ENCODE measurements at places on chromosomes 5 and 9.

- DNase-seq: no peak
Observed at GRCh38 chr5:143011585-143011984, 241.4 kb downstream of the ARHGAP26 start.

DNA sequence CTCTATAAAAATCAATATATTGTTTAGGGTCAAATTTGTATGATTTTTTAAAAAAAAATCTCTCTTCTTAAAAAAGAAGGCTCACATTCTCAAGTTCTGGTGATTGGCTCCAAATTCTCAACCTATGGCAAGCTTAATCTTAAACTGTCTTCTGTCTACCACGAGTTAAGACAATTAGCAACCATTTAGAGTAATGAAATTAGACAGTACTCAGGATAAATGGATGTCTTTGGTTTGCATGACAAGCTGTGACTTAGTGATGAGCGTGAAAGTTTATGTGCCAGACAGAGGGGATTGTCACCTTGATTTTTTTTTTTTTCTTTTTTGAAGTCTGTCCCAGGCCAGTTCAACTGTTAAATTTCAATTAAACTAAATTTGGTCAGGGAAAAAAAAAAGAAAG lies 1632.3 kb downstream of the MAT2B start:
- DNase-seq: no peak

DNA sequence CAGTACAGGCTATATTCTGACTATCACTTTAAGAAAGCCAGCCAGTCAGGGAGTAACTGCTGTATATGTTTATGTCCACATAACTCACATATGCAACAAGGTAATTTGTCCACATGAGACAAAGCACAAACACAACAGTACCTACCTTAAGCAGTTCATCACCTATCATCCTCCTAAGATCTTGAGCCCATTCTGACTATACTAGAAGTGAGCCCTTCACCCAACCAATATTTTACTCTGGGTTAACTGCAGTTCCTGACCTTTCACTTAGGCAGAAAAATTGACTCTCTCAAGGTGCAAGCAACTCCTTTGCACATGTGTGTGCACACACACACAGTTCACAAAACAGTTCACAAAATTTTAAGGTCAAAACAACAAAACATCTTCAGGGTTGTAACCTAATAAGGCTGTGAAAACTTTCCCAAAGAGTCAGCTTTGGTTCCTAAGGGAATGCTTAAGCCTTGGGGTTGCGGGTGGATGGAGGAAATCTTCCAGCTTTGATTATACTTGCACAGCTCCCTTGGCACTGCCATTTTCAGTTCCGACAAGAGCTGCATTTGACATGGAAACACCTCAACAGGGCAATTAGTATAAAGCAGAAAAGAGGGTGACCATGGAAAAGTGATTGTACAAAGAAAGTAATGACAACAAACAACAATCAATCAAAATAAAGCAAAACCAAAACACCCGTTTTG lies 215.3 kb downstream of the NFIB start:
- DNase-seq: no peak

DNA sequence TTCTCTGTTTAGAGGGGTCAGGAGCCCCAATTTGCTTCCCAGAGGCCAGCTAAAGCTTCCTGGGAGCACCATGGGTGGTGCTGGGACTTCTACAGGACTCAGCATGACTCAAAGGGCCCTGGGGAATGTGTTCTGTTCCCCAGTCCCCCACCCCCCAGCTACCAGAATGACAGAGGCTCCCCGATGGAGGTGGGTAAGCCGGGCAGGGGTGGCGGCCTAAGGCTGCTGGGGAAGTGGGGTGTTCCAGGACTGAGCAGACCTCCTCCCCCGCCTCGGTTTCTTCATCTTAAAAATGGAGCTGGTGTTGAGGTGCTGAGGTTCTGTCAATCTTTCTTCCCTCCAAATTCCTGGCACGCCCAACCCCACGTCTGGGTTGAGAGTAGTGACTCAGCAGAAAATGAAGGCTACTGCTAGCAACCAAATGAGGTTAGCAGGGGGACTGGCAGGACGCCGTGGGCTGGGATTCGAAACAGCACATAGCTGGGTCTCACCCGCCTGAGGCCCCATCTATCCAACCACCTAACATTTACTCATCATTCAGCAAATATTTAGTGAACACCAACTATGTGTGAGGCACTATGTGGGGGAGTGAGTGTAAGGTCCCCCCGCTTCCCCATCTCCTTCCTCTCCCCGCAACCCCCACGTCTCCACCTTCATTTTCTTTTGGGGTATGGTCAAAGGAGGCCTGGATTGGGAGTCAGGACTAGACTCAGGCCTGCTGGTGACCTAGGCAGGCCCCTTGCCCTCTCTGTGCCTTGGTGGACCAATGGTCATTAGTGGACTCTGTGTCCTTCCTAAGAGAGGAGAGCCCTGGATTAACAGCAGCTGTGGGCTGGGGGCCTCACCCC lies 50.2 kb downstream of the C9orf50 start:
- DNase-seq: no peak

GRCh38 chr9:137589441-137590122 lies 730 bp downstream of the ZMYND19 start:
- DNase-seq: no peak

- DNase-seq: no peak
Observed at GRCh38 chr5:111682121-111682520, 74.9 kb downstream of the NREP start.

DNA sequence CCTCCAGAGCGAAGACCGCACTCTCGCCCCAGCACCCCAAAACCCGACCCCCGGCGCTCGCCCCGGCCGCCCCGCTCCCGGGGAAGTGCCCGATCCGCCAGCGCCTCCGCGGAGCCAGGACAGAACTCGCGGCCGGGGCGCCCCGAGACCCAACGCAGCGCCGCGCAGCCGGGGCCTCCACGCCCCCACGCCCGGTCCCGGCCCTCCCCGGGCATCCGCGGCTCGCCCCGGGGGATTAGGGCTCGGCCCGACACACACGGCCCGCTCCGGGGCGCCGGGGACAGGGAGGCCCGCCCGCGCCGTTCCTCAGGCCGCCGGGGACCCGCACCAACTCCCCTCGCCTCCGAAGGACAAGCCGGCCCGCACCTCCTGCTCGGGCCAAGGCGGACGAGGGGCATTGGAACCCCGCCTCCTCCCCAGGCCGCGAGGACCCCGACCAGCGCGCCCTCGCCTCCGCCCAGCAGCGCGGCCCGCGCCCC lies 544 bp downstream of the FNBP1 start:
- DNase-seq: no peak

- DNase-seq: no peak
Observed at GRCh38 chr5:63573380-63573779, 388.9 kb downstream of the HTR1A start.

DNA sequence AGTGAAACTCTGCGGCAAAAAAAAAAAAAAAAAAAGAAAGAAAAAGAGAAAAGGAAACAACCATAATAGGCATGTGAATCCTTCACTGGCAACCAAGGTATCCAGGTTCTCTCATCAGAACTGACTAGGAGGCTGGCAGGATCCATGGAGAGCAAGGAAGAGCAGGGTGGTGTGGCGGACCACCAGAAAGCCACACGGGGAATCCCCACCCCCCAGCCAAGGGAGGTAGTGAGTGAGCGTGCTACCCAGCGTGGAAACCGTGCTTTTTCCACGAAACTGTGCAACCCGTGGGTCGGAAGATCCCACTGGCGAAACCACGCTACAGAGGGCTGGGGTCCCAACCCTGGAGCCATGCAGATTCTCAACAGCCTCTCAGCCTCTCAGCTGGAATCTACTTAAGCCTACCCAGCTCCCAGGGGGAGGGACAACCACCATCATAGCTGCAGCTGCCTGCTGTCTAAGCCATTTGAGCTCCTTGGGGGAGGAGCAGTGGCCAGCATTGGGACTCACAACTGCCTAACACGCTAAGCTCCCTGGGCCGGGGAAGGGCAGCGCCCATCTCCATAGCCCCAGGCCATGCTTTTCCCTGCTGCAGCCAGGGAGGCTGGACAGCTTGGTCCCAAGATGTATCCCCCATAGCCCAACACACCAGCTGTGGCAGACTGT lies 91.6 kb downstream of the PRELID2 start:
- no peak for DNase-seq

- DNase-seq: no peak
Observed at GRCh38 chr9:86217076-86217755, 42.2 kb downstream of the C9orf153 start.

GRCh38 chr9:91338681-91339080 lies 23.0 kb downstream of the AUH start:
- no peak for DNase-seq

DNA sequence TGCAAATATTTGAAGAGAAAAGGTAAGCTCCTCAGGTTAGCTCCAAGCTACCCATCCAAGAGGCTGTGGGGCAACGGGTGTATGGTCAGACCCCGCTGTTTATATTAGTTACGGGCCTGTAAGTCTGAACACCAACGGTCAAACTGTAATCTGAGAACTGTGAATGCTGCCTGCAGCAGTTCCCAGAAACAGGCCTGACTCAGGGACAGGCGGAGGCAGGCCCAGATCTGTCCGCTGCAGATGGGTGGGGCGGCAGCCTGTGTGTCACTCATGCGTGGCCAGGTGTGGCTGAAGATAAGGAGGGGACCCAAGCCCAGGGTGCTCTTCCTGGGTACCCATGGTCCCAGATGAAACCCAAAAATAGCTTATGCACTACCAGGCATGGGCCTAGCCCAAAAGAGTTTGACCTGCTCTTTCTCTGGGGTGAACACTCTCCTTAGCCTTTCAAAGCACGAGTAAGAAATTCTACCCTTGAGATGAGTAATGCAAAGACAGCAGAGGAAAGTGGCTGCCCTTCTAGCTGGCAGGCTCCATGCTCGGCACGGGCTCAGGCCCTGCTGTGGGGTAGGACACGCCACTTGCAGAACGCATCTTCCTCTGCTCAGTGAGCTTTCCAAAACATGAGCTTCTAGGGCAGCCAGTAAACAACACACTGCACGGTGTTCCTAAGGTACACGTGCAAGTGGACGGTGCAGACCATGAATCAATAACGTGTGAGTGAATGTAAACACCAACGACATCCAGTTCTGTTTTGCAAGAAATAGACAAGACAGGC lies 9.1 kb downstream of the UBAC1 start:
- DNase-seq: no peak

DNA sequence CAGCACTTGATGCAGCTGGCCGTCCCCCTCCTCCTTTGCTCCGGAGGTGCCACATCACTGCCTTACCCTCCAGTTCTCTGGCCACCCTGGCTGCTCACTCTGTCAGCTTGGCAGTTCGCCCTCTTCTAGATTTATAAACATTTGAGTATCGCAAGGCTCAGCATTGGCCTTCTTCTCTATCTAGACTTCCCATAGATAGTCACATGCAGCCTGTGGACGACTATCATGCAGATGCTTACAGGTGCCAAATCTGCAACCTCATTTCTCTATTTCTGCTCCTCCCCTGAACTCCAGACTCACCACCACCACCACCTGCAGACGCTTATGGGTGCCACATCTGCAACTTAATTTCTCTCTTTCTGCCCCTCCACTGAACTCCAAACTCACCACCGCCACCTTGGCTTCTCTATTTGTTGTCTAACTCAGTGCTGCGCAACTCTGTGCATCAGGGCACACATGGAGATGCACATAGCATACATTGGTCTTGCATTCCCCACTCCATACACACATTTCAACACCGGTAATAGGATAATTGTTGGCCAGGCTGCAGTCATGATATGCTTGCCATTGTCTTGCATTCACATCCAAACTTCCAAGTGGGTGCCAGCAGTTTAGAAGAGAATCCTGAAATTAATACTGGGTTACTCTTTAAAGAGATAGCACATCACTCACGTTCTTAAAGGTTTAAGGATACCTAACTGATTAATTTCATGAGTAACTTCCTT lies 1.9 kb upstream of the DAP start:
- no peak for DNase-seq

GRCh38 chr5:41410307-41410706 lies 100.1 kb downstream of the PLCXD3 start:
- DNase-seq: no peak

DNA sequence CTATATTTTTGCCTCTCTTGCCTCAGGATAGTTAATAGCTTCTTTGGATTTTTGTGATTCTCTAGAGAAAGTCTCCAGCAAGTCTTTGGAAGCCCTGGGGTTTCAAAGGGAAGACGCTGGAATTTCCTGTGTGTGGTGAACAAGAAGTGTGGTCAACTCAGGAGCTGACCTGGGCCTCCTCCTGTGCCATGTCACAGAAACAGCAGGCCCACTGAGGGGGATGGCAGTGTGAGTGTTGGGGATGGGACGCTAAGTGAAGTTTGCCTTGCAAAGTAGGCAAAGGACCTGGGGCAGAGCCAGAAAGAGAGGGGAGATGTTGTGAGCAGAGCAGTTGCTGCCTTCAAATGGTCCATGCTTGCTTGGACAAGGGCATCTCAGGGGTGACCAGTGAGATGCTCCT lies 226.3 kb downstream of the DMRT2 start:
- no peak for DNase-seq

GRCh38 chr5:138257583-138257982 lies 16.8 kb downstream of the GFRA3 start:
- no peak for DNase-seq

- DNase-seq: no peak
Observed at GRCh38 chr5:149561848-149562247, 10.6 kb upstream of the CSNK1A1 start.

DNA sequence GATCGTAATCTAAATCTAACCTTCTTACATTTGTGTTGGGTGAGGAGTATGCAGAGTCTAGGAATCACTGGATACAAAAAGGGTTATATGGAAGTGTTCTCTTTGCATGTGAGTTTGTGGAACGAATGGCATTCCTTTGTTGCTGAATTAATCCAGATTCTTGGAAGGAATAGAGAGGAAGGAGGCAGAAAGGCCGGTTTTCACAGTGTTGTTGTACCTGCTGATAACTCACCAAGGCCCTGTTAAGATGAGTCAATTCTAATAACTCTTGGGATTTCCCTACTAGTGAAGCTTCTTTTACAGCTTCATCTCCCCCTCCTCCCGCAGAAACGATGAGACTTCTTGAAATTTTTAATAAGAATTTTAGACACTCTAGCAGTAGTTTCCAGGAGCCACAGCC lies 84.0 kb downstream of the ZSWIM6 start:
- DNase-seq: no peak

DNA sequence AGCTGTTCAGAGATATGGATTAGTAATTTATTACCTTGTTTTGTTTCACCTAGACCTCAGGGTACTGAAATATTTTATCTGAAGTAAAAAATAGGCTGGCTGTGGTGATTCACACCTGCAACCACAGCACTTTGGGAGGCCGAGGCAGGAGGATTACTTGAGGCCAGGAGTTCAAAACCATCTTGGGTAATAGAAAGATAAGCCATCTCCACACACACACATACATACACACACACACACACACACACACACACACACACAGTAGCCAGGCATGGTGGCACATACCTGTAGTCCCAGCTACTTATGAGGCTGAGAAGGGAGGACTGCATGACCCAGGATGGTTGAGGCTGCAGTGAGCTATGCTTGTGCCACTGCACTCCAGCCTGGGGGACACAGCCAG lies 3.7 kb downstream of the ANXA2R start:
- no peak for DNase-seq

Data from stimulated activated CD4-positive, alpha-beta T cell treated with anti-CD3 and anti-CD28 coated beads, Interleukin-1b, Interleukin-23, amount 100 ng/mL, for 1 hour (primary cell).